Activated CD4-positive, CD25-positive, alpha-beta regulatory T cell treated with anti-CD3 and anti-CD28 coated beads, Interleukin-2, amount 50 U/mL, for 72 hours (primary cell): ENCODE measurements at places on chromosomes 11 and 22.

GRCh38 chr22:22600531-22601261 lies 41.6 kb upstream of the PRAME start:
- no peak for DNase-seq

GRCh38 chr22:27578937-27579617 lies 222.5 kb downstream of the MN1 start:
- no peak for DNase-seq

- DNase-seq = no peak
Measured at GRCh38 chr11:65787649-65788622, 1.1 kb downstream of the OVOL1 start.

- DNase-seq = no peak
Measured at GRCh38 chr11:35647421-35648093, 15.0 kb upstream of the TRIM44 start.

GRCh38 chr11:122331079-122331478 lies 215.1 kb upstream of the BLID start:
- DNase-seq = no peak

GRCh38 chr11:23166376-23166775 lies 306.1 kb upstream of the CCDC179 start:
- no peak for DNase-seq

DNA sequence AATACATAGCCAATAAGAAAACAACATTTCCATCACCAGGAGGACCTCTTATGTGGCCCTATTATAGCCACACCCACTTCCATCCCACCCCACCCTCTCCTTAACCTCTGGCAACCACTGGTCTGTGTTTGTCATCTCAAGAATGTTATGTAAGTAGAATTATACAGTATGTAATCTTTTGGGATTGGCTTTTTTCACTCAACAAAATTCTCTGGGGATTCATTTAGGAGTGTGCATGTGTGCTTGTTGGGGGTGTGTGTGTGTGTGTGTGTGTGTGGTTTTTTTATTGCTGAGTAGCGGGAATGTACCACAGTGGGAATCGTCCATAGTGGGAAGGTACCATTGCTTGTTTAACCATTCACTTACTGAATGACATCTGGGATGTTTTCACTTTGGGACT lies 5.2 kb downstream of the KCNJ5 start:
- DNase-seq = no peak

- no peak for DNase-seq
Measured at GRCh38 chr22:21753374-21754111, 17.9 kb upstream of the YPEL1 start.

- DNase-seq = no peak
Measured at GRCh38 chr11:74927496-74927895, 21.4 kb downstream of the XRRA1 start.

DNA sequence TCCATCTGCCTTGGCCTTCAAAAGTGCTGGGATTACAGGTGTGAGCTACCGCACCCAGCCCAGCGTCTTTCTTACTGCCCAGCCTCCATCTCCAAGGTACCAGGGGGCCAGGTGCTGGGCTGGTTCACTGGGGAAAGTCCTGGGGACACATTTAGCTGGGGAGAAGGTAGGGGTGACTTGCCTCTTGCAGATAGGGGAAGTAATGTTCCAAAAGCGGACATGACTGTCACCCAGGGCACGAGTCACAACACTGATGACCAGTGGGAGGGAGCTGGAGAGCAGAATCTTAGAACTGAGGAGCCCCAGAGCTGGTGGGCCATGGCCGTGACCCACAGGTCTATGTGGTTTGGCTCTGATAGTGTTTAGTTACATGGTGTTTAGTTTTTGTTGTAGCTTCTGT lies 2.4 kb upstream of the SLC15A3 start:
- DNase-seq = no peak

DNA sequence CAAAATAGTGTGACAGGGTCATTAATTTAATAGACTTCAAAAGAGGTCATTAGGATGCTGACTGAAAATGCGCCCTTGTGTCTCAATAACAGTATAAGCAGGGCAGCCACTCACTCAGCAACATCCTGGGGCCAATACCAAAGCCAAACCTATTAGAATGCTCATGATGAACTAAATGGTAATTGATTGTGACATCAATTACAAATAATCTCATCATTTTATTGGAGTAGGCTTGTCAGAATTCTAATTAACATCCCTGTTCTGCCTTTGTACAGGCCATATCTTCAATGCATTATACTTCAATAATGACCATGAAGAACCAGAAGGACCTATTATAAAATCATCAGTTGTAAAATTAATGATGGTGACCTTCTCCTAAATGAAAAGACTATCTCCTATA lies 64.2 kb downstream of the DNAJC24 start:
- DNase-seq = no peak

DNA sequence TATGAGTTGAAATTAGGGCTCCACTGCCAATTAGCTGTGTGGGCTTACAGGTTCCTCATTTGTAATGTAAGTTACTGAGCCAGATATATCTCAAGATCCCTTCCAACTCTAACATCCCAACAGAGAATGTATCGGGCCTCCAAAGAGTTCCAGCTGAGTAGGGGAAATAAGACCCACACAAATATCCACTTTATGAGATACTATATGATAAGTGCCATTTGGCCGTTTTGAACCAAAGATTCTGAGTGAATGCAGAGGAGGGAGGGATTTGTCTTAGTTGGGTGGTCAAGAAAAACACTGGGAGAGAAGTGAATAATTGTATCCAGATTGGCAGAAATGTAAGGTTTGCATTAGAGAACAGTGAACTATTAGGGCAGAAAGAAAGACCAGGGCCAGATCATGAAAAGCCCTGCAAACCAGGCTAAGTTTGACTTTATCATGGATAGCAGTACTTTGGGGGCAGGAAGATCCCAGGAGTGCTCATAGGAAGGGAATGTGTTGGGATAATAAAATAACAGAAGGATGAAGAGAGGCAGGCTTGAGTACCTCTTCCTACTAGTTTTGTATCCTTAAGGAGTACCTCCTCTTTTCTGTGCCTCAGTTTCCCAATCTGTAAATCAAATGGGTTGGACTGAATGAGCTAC lies 63.9 kb downstream of the RPL27A start:
- no peak for DNase-seq

DNA sequence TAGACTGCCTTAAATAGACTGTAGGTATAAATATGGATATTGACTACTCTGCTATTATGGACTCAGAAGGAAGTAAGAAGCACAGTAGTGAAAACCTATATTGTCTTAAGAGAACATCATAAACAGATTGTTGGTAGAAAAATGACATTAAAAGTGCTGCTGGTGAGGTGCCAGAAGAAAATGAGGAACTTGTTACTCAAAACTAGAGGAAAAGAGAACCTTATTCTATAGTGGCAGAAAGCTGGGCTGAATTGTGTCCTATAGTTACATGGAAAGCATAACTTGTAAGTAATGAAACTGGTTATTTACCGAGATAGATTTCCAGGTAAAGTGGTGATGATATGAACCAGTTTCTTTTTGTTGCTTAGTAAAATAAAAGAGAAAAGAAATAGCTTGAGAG lies 109.7 kb upstream of the CTSC start:
- DNase-seq = no peak

DNA sequence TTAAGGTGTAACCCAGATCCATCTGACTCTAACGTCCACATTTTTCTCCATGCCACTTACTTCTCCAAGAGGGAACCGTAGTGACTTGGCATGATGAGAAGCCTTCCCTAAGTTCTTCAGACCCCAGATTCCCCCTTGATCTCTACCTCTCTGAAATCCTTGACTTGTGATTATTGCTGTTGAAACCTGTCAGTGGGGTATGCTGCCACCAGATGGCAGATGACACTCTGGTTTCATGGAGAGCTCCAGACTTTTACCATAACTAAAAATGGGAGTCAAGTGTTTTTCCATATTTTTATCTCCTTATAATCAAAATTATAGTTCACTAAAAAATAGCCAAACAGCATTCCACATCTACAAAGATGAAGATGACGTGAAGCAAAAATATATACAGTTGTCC lies 504.2 kb downstream of the SOX6 start:
- DNase-seq = no peak

DNA sequence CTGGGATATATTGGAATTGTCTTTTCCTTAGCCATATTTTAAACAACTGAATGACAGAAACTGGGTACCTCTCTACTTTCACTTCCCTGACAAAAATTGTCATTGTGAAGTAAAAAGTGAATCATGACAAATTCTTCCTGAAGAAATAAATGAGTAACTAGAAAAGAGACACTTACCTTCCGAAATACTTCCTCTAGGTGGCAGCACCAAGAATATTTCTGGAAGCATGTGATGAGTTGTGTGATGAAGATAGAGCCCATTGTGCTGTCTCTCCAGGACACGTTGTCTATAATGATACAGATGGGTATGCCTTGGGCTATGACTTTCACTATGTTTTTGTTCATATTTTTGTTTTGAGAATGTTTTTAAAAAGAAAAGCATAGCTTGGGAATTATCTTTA lies 21.5 kb downstream of the CASP4 start:
- no peak for DNase-seq

DNA sequence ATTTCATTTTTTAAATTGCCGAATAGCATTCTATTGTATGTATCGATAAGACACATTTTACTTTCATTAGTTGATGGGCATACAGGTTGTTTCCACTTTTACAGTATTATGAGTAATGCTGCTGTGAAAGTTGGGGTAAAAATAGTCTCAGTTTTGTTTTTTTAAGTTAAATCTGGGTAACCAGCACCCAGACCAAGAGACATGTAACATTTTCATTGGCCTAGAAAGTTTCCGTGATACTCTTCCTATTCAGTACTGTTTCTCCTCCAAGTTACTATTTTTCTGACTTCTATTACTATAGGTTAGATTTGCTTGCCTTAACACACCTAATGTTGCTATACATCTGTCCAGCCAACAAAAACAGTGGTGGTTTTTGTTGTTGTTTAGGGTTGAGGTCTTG lies 12.3 kb downstream of the IPO7 start:
- no peak for DNase-seq

DNA sequence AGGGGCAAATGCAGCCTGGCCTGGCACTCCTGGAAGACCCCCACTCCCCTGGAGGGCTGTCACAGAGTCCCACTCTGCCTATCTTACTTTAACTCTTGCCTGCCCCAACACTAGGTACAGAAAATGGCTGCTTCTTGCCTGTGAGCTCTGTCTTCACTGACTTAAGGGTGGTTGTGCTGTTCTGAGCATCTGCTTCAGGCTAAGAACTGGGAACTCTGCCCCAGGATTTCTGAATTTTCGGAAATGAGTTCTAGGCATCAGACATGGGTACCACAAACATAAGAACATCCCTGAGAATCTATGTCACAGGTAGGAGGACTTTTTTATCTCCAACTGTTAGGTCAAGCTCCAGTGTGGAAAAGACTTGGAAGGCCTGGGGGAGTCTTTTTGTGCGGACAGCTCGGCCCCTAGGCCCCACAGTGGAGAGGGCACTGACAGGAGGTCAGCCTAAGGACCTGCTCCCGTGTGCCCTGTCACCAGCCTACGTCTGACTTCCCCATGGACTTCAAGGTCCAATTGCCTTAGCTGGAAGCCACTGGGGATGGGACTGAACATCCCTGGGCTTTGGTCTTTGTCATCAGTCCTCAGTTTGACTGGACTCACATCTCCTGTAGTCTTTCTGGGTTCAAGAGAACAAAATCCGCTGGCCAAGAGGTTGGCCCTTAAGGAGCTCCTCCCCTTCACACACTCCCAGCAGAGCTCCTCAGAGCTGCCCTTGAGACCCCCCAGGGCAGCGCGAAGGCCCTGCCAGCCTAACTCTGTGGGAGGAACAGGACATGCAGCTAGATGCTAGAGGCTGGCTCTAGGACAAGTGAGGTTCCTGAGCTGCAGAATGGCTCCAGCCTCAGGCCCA lies 31.9 kb downstream of the PPP2R1B start:
- DNase-seq = no peak

- DNase-seq = no peak
Measured at GRCh38 chr22:24591286-24591830, 1.5 kb downstream of the LRRC75B start.

DNA sequence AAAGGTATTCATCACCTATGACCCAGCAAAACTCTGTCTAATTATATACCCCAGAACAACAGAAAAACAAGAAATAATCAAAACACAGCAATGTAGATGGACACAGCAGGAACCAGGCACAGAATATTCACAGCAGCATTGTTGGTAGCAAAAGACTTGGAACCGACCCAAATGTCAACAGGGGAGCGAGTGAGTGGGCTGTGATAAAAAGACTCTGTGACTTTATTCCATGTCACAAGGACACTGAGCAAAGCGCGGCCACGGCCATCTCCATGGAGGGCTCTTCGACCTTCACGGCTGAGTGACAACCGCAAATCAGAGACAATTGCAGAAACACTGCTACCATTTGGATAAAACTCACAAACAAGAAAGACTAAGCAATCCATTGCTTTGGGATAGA lies 1373.1 kb downstream of the TBC1D22A start:
- no peak for DNase-seq

- no peak for DNase-seq
Measured at GRCh38 chr11:44257338-44258189, 52.4 kb downstream of the ALX4 start.
